Parietal lobe (tissue), 2 donors: ENCODE measurements at places on chromosomes 5 and 9. TPM values are rescaled to one million over a fixed set of nuclear protein-coding genes. Genes with fewer than 3 reads are reported as not detected.

AMBP gene
- not detected for total RNA-seq

CERCAM gene
- total RNA-seq: 27.2 TPM

DOCK2 gene
- total RNA-seq: 6.3 TPM

OR2V2 gene
- not detected for total RNA-seq

STPG3 gene
- not detected for total RNA-seq

SPATA31A3 gene
- total RNA-seq: not detected
